ENCODE measurements at places on chromosomes 2 and 18.

DNA sequence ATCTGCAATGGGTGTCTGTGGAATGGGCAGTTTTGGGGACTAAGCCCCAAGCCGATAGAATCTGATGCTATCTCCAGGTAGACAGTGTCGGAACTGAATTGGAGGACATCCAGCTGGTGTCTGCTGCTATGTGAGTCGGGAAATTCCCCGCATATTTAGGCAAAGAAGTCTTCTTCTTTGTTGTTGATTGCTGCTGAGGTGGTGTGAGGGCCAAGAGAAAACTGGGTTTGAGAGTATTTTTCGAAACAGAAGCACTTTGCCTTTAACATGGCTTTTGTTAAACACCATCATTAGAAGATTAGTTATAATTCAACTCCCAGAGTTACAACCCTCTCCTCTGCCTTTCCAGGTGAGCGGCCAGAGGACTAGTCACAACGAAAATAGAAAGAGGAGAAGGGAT is 49.4 kb upstream of the ACTR3 start:
- DNase-seq: no peak

DNA sequence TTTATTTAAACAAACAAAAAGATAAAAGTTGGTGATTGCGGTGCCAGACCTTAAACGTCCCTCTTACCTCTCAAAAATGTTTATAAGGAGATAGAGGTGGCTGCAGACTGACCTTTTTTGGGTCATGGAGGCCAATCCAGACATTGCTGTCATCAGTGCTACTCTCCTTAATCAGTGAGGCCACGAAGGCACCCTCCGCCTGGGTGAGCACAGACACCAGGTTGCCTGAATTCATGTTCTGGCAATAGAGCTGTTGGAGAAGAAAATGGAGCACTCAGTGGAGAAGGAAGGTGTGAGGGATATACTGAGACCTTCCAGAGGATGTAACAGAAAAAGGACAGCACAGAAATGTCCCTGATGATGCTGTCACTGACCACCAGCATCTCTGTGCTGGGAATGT is 1.5 kb downstream of the REG1B start:
- DNase-seq: no peak

DNA sequence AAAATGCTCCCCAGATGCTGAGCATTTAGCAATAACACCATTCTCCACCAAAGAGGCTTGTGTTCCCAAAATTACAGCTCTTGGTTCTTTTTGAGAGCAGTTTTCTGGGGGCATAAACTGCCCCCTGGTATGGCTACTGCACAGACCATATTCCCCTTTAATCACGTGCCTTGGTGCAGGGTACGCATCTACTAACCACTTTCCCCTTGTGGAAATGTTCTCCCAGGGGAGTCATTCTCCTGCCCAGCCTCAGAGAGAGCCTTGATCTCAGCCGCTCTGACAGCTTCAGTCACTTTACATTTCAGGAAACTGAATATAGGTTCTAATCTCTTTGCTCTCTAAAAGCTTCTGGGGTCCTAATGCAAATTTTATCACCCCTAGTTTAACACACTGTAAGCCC is 44.7 kb upstream of the EML6 start:
- DNase-seq: no peak

DNA sequence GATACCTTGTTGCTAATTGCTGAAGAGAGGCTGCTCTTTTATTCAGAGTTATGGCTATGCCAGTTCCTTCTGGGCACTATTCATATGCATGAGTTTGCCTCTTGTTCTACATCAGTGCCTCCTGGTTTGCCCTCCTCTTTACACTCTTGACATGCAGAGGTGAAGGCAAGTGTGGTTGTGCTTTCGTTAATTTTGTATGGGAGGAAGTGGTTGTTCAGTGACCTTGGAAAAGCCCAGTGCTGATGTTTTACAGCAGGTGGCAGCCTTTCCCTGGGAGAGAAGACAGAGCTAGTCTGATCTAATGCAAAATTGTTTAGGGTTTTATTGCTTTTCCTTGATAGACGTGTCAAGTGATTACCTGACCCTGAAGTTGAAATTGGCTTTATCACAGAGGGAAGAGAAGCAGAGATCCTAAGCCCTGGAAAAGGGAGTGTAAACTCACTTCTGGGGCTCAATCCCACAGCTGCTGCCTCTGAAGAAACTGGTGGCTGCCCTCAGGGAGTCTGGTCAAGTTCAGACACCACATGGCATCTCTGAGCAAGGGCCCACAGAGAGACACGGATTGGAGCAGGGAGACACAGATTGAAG is 30.5 kb upstream of the VPS54 start:
- peak; percentile 84 for DNase-seq

DNA sequence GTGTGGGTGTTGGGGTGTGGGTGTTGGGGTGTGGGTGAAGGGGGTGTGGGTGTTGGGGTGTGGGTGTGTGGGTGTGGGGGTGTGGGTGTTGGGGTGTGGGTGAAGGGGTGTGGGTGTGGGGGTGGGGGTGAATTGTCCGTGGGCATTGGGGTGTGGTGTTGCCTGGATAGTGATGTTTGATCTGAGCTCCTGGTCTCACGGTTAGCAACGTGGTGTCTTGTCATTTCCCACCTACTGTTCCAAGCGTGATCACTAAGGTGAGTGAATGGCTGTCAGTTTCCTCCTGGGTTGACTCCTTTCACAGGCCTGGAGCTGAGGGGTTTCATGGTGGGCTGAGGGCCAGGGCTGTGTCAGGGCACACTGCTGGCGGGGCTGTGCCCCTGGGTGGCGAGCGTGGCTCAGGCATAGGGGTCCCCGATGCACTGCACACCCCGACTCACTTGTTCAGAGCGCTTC is 27.2 kb downstream of the RTP5 start:
- DNase-seq: no peak

- DNase-seq: peak; percentile 25
Measured at GRCh38 chr18:54260396-54261072, 8.8 kb upstream of the POLI start.

Data from foreskin fibroblast (primary cell).